Bronchial epithelial cell (primary cell): ENCODE measurements at places on chromosomes 13 and 19. TPM values are rescaled to one million over a fixed set of nuclear protein-coding genes. Genes with fewer than 3 reads are reported as not detected.

The SBK2 gene
- not detected in 2 replicates for total RNA-seq

GRCh38 chr13:61029064-61029463 is 386.6 kb downstream of the PCDH20 start:
- no peak for DNase-seq

GRCh38 chr13:99439048-99439447 is 62.2 kb upstream of the TM9SF2 start:
- DNase-seq, result no peak

GRCh38 chr13:62525652-62526051 is 1110.0 kb upstream of the PCDH20 start:
- no peak for DNase-seq

DNA sequence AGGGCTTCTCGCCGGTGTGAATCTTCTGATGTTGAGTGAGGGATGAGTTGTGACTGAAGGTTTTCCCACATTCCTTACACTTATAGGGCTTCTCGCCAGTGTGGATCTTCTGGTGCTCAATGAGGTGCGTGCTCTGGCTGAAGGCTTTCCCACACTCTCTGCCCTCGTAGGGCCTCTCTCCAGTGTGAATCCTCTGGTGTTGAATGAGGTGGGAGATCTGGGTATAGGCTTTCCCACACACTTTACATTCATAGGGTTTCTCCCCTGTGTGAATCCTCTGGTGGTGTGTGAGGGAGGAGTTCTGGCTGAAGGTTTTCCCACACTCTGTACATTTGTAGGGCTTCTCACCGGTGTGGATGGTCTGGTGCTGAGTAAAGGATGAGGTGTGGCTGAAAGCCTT is 33.2 kb downstream of the ZNF473 start:
- DNase-seq, result no peak

DNA sequence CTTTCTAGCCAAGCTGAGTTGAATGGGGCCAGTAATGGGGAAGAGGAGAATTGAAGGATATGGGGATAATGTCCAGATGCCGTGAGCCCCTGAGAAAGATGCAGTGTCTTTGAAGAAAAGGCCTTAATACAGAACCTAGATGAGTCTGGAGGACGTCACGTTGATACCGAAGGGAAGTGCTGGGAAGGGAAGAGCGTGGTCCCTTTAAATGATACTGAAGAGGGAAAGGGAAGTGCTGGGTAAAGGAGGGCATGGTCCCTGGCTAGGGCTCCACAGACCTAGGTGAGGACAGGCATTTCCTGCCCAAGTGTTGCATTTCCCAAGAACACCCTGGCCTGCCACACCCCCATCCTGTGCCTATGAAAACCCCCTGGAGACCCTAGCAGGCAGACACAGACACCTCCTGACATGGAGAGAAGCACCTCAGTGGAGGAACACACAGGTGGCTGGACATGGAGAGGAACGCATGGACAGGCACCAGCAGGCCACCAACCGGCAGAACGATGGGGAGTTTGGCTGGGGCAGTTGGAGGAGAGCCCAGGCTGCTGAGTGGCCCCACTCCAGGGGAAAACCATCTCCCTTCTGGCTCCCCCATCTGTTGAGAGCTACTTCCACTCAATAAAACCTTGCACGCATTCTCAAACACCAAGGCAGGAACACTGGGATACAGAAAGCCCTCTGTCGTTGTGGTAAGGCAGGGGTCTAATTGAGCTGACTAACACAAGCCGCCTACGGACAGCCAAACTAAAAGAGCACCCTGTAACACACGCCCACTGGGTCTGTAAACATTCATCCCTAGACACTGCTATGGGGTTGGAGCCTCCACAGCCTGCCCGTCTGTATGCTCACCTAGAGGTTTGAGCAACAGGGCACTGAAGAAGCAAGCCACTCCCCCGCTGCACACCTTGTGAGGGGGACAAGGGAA is 34.9 kb upstream of the POMP start:
- DNase-seq, result no peak

- DNase-seq, result no peak
Measured at GRCh38 chr19:35264268-35265125, 4.3 kb upstream of the USF2 start.
